Chondrocyte (in vitro differentiated cells): ENCODE measurements at places on chromosomes 11 and 22. TPM values are rescaled to one million over a fixed set of nuclear protein-coding genes. Genes with fewer than 3 reads are reported as not detected.

SLC22A9 gene
- not detected in 3 replicates for total RNA-seq

OR2D2 gene
- not detected in 3 replicates for total RNA-seq

HPX gene
- 2.6 to 3.8 TPM (median 3.2 TPM) in 3 replicates for total RNA-seq

PRR33 gene
- not detected in 3 replicates for total RNA-seq

FCHSD2 gene
- 38.7 to 69.5 TPM (median 66.8 TPM) in 3 replicates for total RNA-seq

- DNase-seq: no peak
These were observed 9.2 kb upstream of the MRGPRF start for GRCh38 chr11:69022260-69022659.

DNA sequence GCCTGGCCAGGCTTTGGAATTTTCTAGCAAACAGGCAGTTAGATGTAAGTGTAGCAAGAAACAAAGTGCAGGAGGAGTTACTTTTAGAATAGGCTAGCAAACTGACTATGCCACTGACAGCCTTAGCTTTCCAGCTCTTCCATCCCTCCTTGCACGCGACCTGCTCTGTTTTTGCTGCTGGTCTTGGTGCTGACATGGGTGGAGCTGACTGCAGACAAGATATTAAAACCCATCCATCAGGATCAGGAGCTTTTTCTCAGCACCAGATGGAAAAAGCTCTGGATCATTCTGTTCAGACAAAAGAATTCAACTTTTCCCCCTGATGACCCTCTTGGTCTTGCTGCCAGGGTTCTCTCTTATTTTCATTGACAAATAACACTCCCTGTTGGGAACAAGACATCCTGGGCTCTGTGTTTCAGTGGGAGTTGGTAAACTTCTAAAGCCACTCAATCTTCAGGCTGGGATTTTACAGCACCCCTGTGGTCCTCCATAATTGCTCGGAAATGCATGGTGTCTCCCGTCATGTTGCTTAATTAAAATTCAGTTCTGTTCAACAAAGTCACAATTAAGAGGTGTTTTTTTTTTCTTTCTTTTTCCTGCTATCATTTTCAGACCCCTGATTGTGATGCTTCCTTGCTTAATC is 240.0 kb upstream of the LARGE1 start:
- no peak for DNase-seq

DNA sequence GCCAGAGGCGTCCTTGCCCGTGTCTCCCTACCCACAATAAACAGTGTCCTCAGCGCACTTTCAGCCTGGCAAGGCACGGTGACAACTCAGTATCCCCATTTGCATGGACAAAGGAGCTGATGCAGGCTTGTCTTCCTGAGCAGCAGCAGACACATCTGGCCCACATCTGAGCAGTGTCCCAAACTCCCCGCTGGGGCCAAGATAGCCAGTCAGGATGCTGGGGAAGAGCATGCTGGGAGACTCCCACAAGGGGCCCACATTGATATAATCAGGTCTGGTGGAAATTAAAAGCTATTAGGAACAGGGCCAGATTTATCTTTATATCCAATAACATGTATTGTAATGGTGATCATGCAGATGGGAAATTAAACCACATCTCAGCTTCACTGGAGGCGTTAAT is 24.7 kb downstream of the DSCAML1 start:
- no peak for DNase-seq

- no peak for DNase-seq
These were observed 159.9 kb downstream of the TTC17 start for GRCh38 chr11:43518408-43519160.

DNA sequence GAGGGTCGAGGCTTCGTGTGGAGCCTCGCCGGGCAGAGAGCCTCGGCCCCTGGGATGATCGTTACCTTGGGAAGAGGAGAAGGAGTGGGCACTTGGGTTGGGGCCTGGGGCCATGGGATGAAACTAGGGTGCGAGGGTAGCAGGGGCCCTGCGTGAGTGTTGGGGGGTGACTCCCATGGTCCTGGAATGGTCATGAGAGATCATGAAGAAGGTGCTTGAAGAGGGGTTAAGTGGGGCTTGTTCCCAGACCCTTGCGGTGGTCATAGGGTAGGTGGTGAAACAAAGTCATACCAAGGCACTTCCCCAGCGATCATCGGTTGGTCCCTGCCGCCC is 284 bp downstream of the CCS start:
- no peak for DNase-seq

DNA sequence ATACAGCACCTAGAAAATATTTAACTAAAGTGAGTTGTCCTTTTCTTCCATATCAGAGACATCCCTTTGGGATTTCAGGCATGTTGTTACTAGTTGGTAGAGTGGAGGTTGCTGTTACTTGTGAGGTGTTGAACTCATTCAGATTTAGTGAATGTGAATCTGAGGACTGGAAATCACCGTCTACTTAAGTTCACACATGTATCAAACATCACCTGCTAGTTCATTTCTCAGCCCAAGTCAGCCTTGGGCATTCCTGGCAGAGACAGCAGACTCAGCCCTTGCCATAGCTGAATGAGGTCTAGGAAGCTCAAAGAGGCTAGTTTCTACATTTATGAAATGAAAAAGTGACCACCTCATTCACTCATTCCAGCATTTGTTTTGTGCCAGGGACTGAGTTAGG is 9.7 kb downstream of the KDELR3 start:
- DNase-seq: no peak

DNA sequence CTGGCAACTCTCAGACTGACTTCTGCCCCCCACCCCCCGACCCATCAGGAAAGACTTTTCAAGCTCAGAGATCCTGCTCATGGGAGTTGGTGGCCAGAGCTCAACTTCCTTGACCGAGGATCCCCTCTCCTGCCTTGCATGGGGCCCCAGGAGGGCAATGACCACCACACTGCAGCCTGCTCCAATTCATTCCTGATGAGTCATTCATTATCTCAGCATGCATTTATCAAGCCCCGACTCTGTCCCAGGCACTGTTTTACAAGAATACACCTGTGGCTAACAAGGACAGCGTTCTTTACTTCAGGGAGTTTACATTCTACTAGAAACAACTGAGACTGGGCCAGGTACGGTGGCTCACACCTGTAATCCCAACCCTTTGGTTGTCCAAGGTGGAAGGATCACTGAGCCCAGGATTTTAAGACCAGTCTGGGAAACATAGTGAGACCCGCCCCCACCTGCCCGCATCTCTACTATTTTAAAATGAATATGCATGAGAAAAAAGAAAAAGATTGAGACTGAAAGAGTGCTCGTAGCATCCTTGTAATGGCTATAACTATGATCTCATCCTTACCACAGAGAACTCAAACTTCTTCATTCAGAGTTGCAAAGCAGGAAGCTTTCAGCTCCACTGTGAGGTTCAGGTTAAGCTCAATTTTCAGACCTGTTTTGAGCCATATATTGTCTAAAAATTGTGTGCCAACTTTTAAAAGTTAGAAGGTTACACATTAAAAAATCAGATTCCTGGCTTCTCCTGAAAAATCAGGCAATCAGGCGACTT is 60.4 kb downstream of the FEZ1 start:
- DNase-seq: no peak

DNA sequence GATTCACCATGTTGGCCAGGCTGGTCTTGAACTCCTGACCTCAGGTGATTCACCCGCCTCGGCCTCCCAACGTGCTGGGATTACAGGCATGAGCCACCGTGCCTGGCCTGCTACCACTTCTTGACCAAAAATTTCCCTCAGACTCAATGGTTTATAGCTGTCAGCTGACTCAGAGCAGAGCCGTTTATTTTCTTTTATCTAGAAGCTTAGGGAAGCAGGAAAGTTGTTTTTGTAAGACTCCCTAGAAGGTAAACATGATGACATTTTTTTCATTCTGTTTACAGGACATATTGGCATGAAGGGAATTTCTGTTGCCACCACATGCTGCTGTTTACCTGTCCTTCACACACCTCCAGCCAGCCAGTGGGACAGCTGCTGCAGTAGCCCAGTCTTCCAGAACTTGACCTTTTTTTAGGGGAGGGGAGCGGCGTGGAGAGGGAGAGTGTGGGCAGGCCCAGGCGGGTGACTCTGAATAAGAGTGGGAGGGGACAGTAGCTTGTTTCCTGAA is 56.1 kb upstream of the PTPRJ start:
- DNase-seq: no peak

DNA sequence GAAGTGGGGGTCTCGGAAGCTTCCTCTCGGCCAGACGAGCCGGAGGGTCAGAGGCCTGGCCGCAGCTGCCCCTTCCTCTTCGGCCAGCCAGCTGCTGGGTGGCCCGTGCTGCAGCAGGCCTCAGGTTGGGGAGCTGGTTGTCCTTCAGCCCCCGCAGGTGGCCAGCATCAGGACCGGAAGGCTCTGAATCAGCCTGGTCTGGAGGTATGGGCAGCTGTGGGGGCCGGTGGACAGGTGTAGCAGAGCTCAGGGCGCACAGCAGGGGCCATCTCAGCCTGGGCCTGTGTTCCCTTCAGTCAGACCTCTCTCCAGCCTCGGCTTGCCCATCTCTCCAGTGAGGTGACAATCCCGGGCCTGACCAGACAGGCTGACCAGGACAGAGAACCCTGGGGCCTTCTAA is 13.9 kb upstream of the TBX1 start:
- no peak for DNase-seq

DNA sequence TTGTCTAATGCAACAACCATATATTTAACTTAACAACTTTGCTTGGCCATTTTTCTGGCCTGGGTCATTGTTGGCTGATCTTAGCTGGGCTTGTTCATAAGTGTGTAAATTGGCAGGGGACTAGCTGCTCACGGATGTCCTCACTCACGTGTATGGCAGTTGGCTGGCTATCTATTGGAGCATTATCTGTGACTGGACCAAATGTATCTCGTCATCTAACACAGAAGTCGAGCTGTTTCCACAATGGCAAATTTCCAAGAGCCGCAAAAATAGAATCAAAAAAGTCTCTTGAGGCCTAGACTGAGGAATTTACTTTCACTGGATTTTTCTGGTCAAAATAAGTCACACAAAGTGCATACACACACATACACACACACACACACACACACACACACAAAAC is 893.3 kb downstream of the FAM181B start:
- DNase-seq: no peak

GRCh38 chr22:37428649-37429586 is 1.6 kb upstream of the ELFN2 start:
- no peak for DNase-seq

GRCh38 chr11:62792202-62792575 is 383 bp upstream of the TMEM223 start:
- DNase-seq: no peak

- DNase-seq: no peak
These were observed 28.6 kb upstream of the RASL10A start for GRCh38 chr22:29344137-29344536.

- DNase-seq: no peak
These were observed 333.6 kb upstream of the NCAM1 start for GRCh38 chr11:112627588-112628045.

DNA sequence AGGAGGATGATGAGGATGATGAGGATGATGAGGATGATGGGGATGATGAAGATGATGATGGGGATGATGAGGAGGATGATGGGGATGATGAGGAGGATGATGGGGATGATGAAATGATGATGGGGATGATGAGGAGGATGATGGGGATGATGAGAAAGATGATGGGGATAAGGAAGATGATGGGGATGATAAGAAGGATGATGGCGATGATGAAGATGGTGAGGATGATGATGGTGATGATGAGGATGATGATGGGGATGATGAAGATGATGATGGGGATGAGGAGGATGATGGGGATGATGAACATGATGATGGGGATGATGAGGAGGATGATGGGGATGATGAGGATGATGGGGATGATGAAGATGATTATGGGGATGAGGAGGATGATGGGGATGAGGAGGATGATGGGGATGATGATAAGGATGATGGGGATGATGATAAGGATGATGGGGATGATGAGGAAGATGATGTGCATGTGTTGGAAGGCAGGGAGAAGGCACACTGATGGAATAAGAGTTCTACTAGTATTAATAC is 78.9 kb upstream of the MTMR2 start:
- DNase-seq: no peak

DNA sequence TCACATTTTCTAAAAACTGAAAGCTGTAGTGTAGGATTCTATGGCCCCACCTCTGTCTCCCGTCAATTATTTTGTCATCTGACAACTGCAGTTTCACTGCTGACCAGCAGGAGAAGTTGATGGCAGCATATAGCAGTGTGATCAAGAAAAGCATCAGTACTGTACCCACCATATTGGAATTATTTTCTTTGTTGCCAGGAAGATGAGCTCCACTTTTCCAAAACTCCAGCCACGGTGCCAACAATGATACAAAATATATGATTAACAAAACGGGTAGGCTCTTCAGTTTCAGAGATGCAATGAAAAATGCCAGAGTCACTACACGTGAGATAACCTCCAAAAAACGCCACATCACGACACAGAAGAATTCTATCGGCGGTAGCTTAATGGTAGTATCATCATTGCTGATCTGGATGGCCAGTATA is 41.3 kb downstream of the XKR3 start:
- DNase-seq: no peak

- DNase-seq: no peak
These were observed 114.7 kb downstream of the CRYBB2 start for GRCh38 chr22:25334162-25334490.

DNA sequence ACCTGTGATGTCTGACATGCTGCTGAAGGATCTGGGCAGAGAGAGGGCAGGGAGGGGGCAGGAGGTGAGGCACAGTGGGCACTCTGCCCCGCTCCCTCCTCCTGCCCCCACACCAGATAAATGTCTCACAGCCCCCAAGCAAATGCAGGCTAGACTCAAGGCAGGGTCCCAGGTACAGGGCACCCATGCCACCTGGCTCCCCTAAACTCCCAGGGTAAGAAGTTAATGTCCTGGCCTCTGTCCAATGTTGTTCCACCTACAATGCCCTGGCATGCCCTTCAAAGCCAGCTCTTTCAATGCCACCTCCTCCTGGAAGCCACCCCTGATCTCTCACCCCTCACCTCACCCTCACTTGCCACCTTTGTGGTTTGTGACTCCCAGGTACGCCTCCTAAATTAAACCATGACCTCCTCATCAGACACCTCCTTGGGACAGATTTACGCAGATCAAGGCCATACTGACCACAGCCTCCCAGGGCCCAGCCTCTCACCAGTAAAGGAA is 16.0 kb downstream of the CARD10 start:
- no peak for DNase-seq

GRCh38 chr22:40240686-40241085 is 63.0 kb downstream of the TNRC6B start:
- no peak for DNase-seq
